Activated naive CD8-positive, alpha-beta T cell treated with anti-CD3 and anti-CD28 coated beads for 36 hours (primary cell): ENCODE measurements at places on chromosomes 7 and 10.
A peak's percentile ranks its signal among the peaks of the same experiment; 100 is the strongest.

GRCh38 chr10:99807786-99808185 lies 25.3 kb downstream of the ABCC2 start:
- no peaks in the 10 kb centered on the region for H3K27me3 ChIP-seq
- DNase-seq = no peak
- H3K36me3 ChIP-seq = no peaks in the 10 kb centered on the region
- no peaks in the 10 kb centered on the region for H3K4me1 ChIP-seq
- H3K4me3 ChIP-seq = no peak overlapping the region
- H3K27ac ChIP-seq = no peak overlapping the region

GRCh38 chr10:17428351-17429097 lies 25.9 kb downstream of the ST8SIA6 start:
- peak; percentile 60 for DNase-seq
- H3K27me3 ChIP-seq = peaks cover 6% of the 10 kb centered on the region
- H3K4me1 ChIP-seq = peaks cover 67% of the 10 kb centered on the region
- peak overlapping the region; percentile 21 for H3K27ac ChIP-seq

DNA sequence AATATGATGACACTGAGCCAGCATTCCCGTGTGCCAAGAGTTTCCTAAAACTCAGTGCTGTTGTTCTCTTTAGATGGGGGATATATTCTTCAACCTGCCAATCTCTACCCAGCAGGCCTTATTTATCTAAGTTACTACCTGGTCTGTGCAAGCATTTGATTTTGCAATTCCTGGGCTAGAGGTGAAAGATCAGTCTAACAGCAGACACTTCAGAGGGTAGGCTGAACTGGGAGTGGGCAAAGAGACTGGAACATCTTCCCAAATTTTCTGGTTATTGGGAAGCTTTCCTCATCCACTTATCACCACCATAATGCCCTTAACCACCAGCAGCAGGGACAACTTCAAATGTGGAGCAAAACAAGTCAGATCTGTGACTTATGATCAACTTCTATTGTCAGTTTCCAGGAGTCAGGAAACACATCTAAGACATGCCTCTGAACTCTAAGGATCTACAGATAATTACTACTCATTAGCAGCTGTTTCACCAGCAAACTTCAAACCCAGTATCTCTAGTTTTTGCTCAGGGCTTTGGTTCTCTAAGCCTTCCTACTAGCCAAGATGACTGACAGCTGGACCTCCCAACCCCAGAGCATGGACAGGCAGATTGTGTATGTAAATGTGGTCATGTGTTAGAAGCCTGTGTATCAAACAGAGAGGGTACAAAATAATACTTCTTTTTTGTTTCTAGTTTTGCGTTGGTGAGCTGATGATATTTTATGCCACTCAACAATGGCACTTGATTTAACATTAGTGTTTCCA lies 1.0 kb downstream of the ASAH2 start:
- no peak for DNase-seq
- no peaks in the 10 kb centered on the region for H3K4me1 ChIP-seq
- H3K27me3 ChIP-seq = peaks cover 34% of the 10 kb centered on the region
- H3K4me3 ChIP-seq = no peak overlapping the region
- no peaks in the 10 kb centered on the region for H3K36me3 ChIP-seq
- H3K27ac ChIP-seq = no peak overlapping the region

- no peak overlapping the region for H3K27ac ChIP-seq
- no peaks in the 10 kb centered on the region for H3K36me3 ChIP-seq
- DNase-seq = no peak
- no peaks in the 10 kb centered on the region for H3K27me3 ChIP-seq
- H3K4me3 ChIP-seq = no peak overlapping the region
These were observed 10.7 kb upstream of the SFMBT2 start for GRCh38 chr10:7421526-7421925.

DNA sequence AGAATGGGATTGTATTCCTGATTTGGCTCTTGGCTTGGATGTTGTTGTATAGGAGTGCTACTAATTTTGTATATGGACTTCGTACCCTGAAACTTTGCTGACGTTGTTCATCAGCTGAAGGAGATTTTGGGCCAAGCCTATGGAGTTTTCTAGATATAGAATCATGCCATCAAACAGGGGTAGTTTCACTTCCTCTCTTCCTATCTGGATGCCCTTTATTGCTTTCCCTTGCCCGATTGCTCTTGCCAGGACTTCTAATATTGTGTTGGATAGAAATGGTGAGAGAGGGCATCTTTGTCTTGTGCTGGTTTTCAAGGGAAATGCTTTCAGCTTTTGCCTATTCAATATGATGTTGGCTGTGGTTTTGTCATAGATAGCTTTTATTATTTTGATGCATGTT lies 92.3 kb downstream of the CCDC7 start:
- H3K4me3 ChIP-seq = no peak overlapping the region
- no peaks in the 10 kb centered on the region for H3K27me3 ChIP-seq
- no peak for DNase-seq
- H3K27ac ChIP-seq = no peak overlapping the region
- peaks cover 34% of the 10 kb centered on the region for H3K36me3 ChIP-seq

GRCh38 chr10:122955892-122956291 lies 1.9 kb upstream of the C10orf88 start:
- peaks cover 21% of the 10 kb centered on the region for H3K4me1 ChIP-seq
- H3K27ac ChIP-seq = no peak overlapping the region
- no peak overlapping the region for H3K4me3 ChIP-seq
- H3K36me3 ChIP-seq = peaks cover 15% of the 10 kb centered on the region

DNA sequence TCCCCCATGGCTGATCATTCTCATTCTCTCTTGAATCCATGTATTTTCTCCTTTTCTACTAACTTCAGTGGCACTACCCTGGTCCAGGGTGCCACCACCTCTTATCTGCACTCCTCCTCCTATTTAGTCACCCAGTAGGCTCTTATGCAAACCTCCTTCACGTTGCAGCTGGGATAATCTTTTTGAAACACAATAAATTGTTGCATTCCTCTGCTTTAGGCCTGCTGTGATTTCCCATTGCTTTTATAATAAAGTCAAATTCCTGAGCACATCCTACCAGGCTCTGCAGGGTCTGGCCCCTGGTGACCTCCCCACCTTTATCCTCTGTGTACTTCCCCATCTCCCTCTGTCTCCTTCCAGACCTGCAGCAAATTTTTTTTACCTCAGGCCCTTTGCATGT lies 112.7 kb upstream of the KIAA1217 start:
- no peak for DNase-seq
- no peaks in the 10 kb centered on the region for H3K36me3 ChIP-seq
- no peak overlapping the region for H3K4me3 ChIP-seq
- H3K27me3 ChIP-seq = no peaks in the 10 kb centered on the region
- H3K27ac ChIP-seq = no peak overlapping the region

- no peaks in the 10 kb centered on the region for H3K27me3 ChIP-seq
- H3K36me3 ChIP-seq = no peaks in the 10 kb centered on the region
- H3K4me1 ChIP-seq = no peaks in the 10 kb centered on the region
- H3K27ac ChIP-seq = no peak overlapping the region
- no peak for DNase-seq
These were observed 121.5 kb downstream of the PKD1L1 start for GRCh38 chr7:47826754-47827153.

DNA sequence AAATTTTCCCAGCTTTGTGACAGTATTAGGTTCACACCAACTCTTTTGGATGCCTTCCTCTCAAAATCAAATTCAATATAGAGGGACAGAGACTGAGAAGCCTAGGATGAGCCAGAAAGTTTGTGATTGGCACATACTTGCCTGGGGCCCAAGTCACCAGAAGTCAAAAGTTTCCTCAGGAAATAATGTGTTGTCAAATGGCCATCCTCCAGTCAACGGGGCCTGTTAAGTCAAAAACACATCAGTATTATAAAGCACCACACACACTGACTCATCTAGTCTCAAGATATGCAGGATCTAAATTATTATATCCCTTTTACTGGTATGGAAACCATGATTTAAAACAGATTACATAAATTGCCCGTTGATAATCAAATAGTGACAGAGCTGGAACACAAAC lies 158.1 kb downstream of the AHR start:
- DNase-seq = no peak
- H3K36me3 ChIP-seq = peaks cover 3% of the 10 kb centered on the region
- H3K4me3 ChIP-seq = no peak overlapping the region
- H3K27me3 ChIP-seq = no peaks in the 10 kb centered on the region

GRCh38 chr10:90398566-90398965 lies 459.3 kb downstream of the HTR7 start:
- no peaks in the 10 kb centered on the region for H3K36me3 ChIP-seq
- H3K4me1 ChIP-seq = no peaks in the 10 kb centered on the region
- H3K27ac ChIP-seq = no peak overlapping the region
- H3K4me3 ChIP-seq = no peak overlapping the region
- H3K27me3 ChIP-seq = no peaks in the 10 kb centered on the region
- DNase-seq = no peak

- DNase-seq = no peak
- H3K27me3 ChIP-seq = no peaks in the 10 kb centered on the region
- H3K36me3 ChIP-seq = no peaks in the 10 kb centered on the region
- H3K4me3 ChIP-seq = no peak overlapping the region
These were observed 23.4 kb downstream of the MGAM2 start for GRCh38 chr7:142134909-142135308.

GRCh38 chr7:127375631-127376030 lies 16.9 kb downstream of the ZNF800 start:
- no peak overlapping the region for H3K27ac ChIP-seq
- H3K36me3 ChIP-seq = peaks cover 19% of the 10 kb centered on the region
- no peak overlapping the region for H3K4me3 ChIP-seq
- DNase-seq = no peak
- H3K4me1 ChIP-seq = peaks cover 47% of the 10 kb centered on the region

DNA sequence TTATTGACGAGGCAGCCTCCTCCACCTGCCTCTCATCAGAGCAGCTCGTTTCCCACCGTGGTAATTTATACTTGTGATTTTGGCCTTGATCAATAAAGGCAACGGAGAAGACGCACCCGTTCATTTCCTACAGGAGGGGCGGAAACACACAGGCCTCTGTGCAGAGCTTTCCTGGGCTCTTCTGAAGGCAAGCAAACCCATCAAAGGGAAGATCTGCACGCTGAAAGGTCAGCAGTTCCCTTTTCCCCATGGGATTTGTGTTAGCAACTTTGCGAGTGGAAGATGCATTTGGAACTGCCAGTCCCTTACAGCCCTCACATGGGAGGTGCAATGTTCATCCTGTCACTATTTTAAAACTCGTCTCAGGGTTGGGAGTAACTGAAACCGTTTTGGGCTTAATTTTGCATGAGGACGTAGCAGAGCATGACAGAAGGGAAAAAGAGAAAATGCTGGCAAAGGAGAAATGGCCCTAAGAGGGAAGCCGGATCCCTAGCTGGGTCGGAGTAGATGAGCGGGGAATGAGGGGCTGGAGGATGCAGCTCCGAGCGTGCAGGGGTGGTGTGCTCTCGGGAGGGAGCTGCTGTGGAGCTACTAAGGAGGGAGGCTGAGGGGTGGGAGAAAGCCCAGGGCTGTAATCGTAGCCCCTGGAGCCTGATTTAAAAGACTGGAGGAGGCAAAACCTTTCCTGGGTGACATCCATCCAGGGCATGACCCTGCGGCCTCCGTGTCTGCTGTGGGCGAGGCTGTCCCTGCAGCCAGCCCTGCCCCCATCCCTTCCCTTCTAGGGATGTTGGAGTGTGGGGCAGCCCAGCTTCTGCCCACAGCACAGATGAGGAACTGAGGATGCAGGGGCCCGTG lies 111.1 kb upstream of the FAM20C start:
- H3K4me1 ChIP-seq = no peaks in the 10 kb centered on the region
- no peaks in the 10 kb centered on the region for H3K36me3 ChIP-seq
- no peak overlapping the region for H3K4me3 ChIP-seq
- no peak for DNase-seq
- no peaks in the 10 kb centered on the region for H3K27me3 ChIP-seq
- no peak overlapping the region for H3K27ac ChIP-seq

DNA sequence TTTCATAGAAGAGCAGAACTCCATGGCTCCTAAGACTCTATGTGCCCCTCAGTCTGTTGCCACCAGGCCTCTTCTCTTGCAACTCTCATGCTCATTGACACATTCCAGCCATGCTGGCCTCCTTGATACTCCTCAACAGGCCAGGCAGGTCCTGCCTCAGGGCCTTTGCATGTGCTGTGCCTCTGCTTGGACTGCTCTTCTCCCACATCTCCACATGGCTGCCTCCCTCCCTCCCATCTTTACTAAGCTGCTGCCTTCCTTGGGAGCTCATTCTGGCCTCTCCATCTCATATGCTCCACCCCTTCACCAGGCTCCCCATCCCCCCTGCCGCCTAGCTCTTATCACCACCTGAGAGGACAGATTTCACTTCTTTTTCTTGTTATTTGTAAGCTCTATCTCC lies 103.8 kb upstream of the GPR26 start:
- no peak for DNase-seq
- no peak overlapping the region for H3K27ac ChIP-seq
- no peaks in the 10 kb centered on the region for H3K4me1 ChIP-seq
- H3K27me3 ChIP-seq = peaks cover 13% of the 10 kb centered on the region

GRCh38 chr10:113423981-113424721 lies 128.7 kb upstream of the HABP2 start:
- H3K36me3 ChIP-seq = no peaks in the 10 kb centered on the region
- no peaks in the 10 kb centered on the region for H3K4me1 ChIP-seq
- DNase-seq = no peak
- no peak overlapping the region for H3K27ac ChIP-seq
- H3K4me3 ChIP-seq = no peak overlapping the region
- no peaks in the 10 kb centered on the region for H3K27me3 ChIP-seq

DNA sequence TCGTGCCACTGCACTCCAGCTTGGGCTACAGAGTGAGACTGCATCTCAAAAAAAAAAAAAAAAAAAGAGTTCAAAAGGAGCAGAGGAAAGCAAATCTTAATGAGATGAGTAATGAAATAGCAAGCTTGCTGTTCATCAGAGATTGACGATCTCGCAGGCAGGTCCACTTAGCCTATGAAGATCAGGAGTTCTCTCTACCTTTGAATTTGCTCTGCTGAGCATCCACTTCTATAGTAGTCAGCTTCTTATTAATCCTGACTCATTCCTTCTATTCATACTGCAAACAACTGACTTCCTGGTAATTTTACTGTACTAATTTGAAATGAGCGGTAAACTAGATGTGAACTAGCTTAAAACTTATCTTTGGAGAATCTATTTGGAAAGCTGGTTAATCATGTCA lies 1014.6 kb downstream of the GATA3 start:
- no peaks in the 10 kb centered on the region for H3K4me1 ChIP-seq
- DNase-seq = no peak
- H3K4me3 ChIP-seq = no peak overlapping the region
- H3K36me3 ChIP-seq = no peaks in the 10 kb centered on the region

DNA sequence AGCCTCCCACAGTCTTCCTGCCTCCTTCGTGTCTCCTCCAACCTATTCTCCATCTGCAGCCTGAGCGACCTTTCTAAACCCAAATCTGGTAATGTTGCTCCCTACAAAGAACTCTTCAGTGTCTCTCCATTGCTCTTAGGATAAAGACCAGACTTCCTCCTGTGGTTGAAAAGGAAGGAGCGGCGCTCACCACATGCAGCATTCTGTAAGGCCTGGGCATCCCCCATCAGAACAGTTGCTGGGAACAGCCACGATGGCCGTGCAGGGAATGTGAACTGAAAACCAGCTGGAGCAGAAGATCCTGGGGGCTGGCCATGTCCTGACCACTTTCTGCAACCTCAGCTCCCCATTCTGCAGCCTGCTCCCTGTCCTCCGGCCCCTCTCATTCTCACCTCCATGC lies 237.8 kb upstream of the ZMIZ1 start:
- H3K4me3 ChIP-seq = no peak overlapping the region
- no peaks in the 10 kb centered on the region for H3K36me3 ChIP-seq
- DNase-seq = no peak
- H3K27me3 ChIP-seq = peaks cover 17% of the 10 kb centered on the region
